ENCODE measurements at places on chromosomes 16 and 17.

GRCh38 chr17:80760511-80760911 is 215.9 kb downstream of the RPTOR start:
- DNase-seq: peak; percentile 95

- DNase-seq: no peak
Measured at GRCh38 chr17:59714255-59714654, 6.8 kb downstream of the VMP1 start.

- DNase-seq: no peak
Measured at GRCh38 chr16:68382296-68382718, 66.0 kb downstream of the SMPD3 start.

DNA sequence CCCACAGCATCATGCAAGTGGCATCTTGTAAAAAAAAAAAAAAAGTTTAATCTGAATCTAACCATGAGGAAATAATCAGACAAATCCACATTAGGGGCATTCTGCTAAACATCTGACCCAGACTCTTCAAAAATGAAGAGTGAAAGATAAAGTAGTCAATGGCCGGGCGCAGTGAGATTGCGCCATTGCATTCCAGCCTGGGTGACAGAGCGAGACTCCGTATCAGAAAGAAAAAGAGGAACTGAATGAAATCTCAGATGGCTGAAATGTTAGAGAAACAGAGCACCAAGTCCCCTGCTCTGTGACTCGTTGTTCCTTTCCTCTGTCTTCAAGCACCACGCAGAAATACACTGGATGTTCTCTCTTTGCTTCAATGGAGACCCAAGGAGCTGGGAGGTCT is 12.7 kb upstream of the RNF135 start:
- DNase-seq: no peak

DNA sequence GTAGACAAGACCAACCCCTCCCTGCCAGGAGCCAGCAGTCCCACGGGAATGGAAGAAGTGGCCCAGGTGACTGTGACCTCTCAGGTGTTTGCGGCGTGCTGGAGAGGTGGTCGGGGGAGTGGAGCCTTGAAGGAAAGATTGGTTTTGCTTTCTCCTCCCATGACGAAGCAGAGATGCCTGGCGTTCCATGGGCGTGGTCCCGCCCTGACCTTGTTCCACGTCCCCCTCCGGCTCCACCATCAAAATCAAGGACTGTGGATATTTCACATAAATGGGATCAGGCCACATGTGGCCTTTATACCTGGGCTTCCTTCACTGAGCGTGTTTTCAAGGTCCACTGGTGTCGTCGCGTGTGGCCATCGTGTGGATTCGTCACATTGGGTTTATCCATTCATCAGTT is 270.6 kb upstream of the TNRC6C start:
- no peak for DNase-seq

DNA sequence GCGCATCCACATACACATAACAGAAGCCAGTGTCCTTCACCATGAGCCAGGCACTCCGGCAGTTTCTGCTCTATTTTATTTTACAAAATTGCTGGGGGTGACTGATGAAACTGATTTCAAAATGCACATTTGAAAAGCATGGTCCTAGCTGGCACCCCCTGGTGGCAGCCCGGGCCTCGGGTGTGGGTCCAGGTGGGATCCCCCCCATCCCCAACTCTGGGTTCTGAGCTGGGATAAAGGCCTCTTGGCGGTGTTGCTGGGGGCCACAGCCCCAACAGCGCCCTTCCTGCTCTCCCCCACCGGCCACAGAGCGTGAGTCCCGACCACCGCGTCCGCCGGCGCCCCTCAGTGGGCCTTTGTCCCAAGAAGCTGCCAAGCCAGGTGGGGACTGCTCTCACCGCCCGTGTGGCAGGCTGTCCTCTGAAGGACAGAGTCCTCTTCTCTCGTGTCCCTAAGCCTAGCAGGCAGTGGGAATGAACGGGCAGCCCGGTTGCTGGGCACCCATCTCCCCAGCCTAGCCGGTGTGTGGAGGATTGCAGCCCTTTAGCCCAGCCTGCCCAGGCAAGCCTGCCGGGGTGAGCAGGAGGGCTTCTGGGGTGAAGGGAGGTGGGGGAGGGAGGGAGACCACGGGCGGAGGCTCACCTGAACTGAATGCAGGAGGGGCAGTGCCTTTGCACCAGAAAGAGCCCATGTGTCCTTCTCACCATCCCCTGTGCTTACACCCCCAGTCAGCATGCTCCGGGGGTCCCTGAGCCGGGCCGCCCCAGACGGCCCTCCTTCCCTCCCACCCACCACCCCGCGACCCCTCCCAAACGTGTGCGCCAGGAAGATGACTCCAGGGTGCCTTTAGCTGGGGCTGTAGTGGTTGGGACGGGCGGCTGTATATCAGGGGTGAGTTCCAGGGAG is 898 bp downstream of the SNAI3 start:
- peak; percentile 31 for DNase-seq

GRCh38 chr17:75688209-75688825 is 21.2 kb downstream of the SAP30BP start:
- no peak for DNase-seq

- DNase-seq: no peak
Measured at GRCh38 chr17:65013613-65014391, 42.7 kb downstream of the GNA13 start.

GRCh38 chr17:28225271-28225670 is 93.7 kb upstream of the TMEM97 start:
- DNase-seq: no peak

DNA sequence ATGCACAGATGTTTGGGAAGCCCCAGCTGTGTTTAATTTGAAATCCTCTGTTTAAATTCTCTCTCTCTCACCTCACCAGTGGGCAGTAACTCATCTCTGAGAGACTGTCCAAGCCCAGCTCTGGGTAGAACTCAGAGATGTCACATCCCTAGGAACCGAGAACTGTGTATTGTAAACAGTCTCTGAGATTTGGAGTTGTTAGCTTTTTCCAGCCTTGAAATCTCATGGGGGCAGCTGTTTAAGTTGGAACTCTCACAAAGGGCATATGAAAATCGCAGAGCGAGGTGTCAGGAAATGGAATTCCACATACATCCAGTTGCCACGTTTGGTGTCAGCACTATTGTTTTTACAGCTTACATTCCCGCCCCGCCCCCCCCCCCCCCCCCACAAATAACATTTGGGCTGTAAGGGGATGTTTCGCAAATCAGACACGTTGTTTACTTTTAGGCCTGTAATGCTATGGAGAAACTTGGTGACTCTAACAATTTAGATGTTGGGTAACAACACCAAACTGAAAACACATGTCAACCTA is 34.3 kb downstream of the VPS35L start:
- no peak for DNase-seq

DNA sequence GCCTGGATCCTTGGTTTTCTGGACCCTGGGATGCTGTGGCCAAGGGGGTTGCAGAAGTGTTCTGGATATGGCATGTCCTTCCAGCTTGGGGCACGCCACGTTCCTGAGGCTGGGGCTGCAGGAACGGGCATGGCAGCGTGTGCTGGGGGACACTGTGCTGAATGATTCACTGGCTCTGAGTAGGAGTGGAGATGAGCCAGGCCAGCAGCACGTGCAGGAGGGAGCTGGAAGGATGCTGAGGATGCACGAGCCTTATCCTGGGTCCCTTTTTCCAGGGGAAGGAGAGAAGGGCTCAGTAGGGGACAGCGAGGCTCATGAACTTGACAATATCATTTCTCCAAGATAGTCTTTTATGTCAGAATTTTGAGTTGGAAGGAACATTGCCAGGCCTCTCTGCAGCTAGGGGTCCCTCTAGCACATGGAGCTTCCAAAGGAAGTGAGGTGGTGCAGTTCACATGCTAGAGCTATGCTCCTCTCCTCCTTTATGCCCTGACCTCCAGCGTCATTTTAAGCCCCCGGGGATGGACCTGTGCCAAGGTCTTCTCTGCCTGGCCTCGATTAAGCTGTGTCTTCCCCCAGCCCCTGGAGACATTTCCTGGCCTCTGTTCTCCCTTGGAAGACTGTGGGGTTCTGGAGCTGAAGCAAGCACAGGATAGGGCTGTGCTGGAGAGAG is 125.9 kb downstream of the OR1D5 start:
- DNase-seq: peak; percentile 21

- DNase-seq: no peak
Measured at GRCh38 chr17:21376081-21376758, at the start of gene KCNJ12. TSS of gene KCNJ12 (plus strand) at chr17:21376357. CDS start at chr17:21415343, 38,986 bp downstream.

DNA sequence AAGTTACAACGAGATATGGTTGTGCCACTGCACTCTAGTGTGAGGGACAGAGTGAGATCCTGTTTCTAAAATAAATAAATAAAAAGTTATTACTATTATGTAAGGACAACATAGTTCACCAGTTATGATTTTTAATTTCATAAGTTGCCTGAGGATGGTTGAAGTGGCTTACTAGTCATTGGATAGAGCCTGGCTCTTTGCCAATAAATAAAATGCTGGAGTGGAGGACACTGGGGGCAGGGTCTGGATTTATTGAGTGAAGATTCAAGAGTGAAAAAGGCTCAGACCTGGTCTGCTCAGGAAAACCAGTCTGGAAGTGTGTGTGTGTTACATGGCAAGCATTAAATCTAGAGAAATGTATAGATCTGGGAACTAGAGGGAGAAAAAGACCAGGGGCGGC is 2.1 kb downstream of the STARD3 start:
- no peak for DNase-seq

- DNase-seq: no peak
Measured at GRCh38 chr17:36740157-36740556, 138.8 kb downstream of the MRM1 start.

GRCh38 chr16:57482845-57483545 is 3.3 kb downstream of the DOK4 start:
- DNase-seq: no peak

DNA sequence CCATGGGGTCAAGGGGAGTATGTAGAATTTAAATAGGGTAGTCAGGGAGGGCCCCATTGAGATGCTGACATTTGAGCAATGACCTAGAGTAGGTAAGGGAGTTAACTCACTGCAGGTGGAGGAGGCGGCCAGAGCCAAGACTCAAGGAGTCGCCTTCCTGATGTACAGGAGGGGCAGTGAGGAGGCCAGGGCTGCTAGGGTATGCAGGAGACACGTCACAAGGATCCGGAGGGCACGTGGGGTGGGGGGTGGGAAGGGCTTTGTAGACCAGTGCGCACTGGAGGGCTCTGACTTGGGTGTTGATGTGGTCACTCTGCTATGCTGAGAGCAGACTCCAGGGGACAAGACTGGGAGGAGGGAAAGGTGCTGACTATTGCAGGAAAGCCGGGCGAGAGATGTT is 37.5 kb downstream of the SPECC1 start:
- no peak for DNase-seq

- no peak for DNase-seq
Measured at GRCh38 chr16:10862438-10862837, 14.6 kb upstream of the CIITA start.

GRCh38 chr17:57595947-57596695 is 149.0 kb downstream of the CCDC182 start:
- no peak for DNase-seq

DNA sequence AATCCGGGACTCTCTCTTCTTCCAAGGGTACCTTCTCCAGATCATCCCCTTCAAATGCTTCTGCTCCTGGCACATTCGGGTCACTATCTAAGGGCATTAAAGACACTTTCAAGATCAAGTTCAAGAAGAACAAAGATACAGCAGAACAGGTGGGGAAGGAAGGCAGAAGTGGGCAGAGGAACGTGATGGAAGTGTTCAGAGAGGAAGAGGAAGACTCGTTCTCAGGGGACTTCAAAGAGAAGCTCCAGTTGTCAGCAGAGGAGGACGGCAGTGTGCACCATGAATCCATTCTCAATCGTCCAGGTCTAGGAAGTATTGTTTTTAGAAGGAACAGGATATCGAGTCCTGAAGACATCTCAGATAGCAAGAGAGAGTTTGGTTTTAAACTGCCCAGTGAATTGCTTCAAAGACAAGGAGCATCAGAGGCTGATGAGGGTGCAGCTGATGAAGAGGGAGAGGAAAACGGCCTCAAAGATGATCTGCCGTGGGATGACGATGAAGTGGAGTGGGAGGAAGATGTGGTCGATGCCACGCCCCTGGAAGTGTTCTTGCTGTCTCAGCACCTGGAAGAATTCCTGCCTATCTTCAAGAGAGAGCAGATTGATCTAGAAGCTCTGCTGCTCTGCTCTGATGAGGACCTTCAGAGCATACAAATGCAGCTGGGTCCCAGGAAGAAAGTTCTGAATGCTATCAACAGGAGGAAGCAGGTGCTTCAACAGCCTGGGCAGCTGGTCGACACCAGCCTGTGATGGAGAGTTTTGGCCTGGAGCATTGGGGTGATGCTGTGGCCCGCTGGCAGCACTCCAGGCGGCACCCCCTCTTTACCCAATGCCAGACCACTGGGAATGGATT is 16.8 kb downstream of the ANKS4B start:
- no peak for DNase-seq

DNA sequence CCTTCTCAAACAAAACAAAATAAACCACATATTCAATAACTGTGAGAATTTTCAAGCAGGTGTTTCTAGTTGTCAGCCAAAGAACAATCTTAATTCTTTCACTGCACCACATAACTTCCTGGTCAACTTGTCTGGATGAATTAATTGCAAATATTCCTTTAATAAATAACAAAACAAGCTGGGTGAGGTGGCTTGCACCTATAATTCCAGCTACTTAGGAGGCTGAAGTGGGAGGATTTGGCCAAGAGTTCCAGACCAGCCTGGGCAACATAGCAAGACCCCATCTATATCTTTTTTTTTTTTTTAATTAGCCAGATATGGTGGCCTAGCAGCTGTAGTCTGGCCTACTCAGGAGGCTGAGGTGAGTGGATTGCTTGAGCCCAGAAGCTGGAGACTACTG is 17.0 kb upstream of the PPM1D start:
- no peak for DNase-seq

- no peak for DNase-seq
Measured at GRCh38 chr17:10956821-10957220, 118.9 kb upstream of the PIRT start.

GRCh38 chr17:78010759-78011158 is 52.3 kb downstream of the TNRC6C start:
- DNase-seq: no peak

DNA sequence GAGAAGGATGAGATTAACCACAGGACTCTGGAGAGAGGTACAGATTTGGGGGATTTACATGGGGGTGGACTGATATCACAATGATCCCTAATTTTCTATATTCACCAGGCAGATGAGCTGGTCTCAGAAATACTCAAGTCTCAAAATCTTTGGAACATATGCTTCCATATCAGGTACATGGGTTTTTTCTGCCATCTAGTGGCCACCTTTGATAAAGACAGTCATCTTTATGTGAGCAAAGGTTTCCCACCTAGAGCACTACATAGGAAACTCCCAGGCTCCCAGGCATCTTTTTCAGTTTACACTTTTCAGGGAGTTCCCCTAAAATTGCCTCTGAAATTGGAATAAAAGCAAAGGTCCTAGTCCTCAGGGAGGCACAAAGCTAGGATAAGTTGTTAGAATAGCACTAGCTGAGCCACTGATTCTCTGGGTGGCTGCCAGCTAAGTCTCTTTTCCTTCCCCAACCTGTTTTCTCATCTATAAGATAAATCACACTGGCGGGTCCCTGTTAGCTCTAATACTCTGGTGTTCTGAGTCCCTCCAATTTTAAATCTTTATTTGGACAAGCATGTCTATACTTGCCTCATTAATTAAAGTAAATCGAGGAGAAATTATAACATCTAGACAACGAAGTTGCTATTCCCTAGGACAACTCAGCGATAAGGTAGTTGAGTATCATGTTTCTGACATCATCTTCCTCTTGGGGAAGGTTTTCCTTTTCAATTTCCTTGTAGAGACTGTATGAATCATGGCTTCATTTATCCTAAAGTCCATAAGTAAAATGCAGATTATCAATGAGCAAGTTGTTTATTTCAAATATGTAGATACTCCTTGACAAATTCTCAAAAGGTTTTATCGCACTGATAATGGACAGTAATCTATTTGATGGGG is 19.0 kb upstream of the MON1B start:
- peak; percentile 48 for DNase-seq

GRCh38 chr17:1878419-1879121 is 48.8 kb downstream of the RPA1 start:
- DNase-seq: no peak

- no peak for DNase-seq
Measured at GRCh38 chr16:17801068-17801467, 330.3 kb upstream of the XYLT1 start.

Measured in T47D (cell line).